T-helper 17 cell (primary cell): ENCODE measurements at places on chromosomes 1 and 21. TPM values are rescaled to one million over a fixed set of nuclear protein-coding genes. Genes with fewer than 3 reads are reported as not detected.

Gene ALPL
- total RNA-seq, result not detected

GRCh38 chr1:56797065-56797685, 22.0 kb downstream of the FYB2 start:
- no peaks in the 10 kb centered on the region for H3K36me3 ChIP-seq
- peaks cover 20% of the 10 kb centered on the region for H3K27me3 ChIP-seq
- H3K4me1 ChIP-seq, result no peaks in the 10 kb centered on the region
- no peak overlapping the region for H3K27ac ChIP-seq
- H3K4me3 ChIP-seq, result no peak overlapping the region

Gene CRYZ
- 8.5 TPM for total RNA-seq

Gene RHBDL2
- not detected for total RNA-seq

Gene SLC30A10
- not detected for total RNA-seq

Gene SLC30A2
- total RNA-seq, result not detected

Gene CLCA1
- total RNA-seq, result not detected

Gene OLFM3
- not detected for total RNA-seq

GRCh38 chr1:156262461-156263287, 14.8 kb upstream of the PAQR6 start:
- H3K36me3 ChIP-seq, result peaks cover 25% of the 10 kb centered on the region
- no peak for DNase-seq
- H3K4me3 ChIP-seq, result no peak overlapping the region
- peaks cover 11% of the 10 kb centered on the region for H3K4me1 ChIP-seq
- H3K27me3 ChIP-seq, result no peaks in the 10 kb centered on the region
- no peak overlapping the region for H3K27ac ChIP-seq

GRCh38 chr1:8663915-8664329, 153.5 kb downstream of the RERE start:
- no peaks in the 10 kb centered on the region for H3K36me3 ChIP-seq
- H3K27ac ChIP-seq, result no peak overlapping the region
- H3K27me3 ChIP-seq, result no peaks in the 10 kb centered on the region
- H3K4me3 ChIP-seq, result no peak overlapping the region
- DNase-seq, result no peak

DNA sequence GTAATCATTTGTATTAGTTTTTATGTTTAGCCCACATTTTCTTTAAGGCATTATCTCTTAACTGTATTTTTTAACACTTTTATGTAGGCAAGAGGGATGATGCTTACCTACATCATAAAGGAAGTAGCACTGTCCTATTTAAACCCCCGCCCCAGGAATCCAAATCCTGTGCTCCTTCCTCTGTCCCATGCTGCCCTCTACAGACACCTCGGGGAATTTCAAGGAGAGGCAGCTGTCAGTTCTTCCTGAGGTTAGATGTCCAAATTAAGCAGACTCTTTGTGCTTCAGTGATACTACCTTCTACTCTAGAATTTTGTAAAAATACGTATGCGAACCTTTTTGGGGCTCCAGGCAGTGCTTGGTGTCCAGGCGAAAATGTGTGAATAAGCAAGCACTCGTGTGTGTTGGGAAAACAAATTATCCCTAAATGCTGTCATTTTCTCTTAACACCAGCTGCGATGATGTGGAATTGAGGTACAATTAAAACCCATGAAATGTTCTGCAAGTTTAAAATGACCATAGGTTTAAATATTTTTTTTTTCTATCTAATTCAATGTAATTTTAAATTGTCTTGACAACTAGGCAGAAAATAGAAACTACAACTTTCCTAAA, 19.2 kb downstream of the CRCT1 start:
- H3K4me1 ChIP-seq, result no peaks in the 10 kb centered on the region
- peaks cover 68% of the 10 kb centered on the region for H3K27me3 ChIP-seq
- H3K4me3 ChIP-seq, result no peak overlapping the region

DNA sequence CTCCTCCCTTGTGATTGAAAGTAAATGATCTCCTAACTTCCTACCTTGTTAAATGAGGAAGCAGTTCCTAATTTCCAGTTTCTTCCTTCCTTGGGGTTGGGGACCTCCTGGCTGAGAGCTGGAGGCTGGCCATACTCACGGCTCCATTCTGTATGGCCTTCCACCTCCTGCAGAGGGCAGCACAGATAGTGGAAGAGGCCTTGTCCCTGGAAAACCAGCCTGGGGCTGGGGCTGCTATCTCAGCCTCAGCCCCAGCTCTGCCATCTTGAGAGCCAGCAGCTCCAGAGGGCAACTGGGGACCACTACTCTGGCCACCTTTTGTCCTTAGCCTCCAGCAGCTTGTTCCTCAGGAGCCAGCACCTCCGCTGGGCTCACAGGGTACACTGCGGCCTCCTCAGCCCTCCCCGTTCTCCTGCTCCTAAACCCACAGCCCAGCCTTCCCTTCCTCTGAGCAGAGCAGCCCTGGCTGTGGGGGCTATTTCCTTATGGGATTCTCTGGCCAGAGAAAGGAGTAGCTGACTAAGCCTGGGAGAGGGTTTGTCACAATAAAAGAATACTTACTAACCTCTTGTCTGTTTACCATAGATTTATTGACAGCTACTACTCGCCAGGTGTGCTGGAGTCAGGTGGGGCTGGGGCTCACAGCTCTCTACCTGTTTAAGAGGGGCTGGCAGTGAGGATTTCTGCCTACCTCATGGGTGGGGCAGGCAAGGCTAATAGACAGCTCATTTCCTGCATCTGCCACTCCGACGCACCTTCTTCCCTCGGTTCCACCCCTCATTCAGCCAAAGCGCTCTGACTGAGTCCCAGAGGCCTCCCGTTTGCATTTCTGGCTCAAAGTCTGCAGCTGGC, 6.3 kb downstream of the TMEM234 start:
- DNase-seq, result peak; percentile 36
- H3K27ac ChIP-seq, result peak overlapping the region; percentile 84
- H3K27me3 ChIP-seq, result no peaks in the 10 kb centered on the region
- H3K36me3 ChIP-seq, result no peaks in the 10 kb centered on the region
- no peak overlapping the region for H3K4me3 ChIP-seq

DNA sequence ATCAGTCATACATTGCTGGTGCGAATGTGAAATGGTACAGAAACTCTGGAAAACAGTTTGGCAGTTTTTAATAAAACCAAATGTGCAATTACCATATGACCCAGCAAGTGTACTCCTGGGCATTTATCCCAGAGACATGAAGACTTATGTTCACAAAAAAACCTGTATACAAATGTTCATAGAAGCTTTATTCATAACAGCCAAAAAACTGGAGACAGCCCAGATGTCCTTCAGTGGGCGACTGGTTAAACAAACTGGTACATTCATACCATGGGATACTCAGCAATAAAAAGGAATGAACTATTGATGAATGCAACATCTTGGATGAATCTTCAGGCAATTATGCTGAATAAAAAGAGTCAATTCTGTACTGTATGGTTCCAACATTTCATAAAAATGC, 97.8 kb downstream of the DTL start:
- peaks cover 2% of the 10 kb centered on the region for H3K4me1 ChIP-seq
- no peaks in the 10 kb centered on the region for H3K27me3 ChIP-seq
- no peak overlapping the region for H3K27ac ChIP-seq
- peaks cover 2% of the 10 kb centered on the region for H3K36me3 ChIP-seq
- DNase-seq, result no peak

DNA sequence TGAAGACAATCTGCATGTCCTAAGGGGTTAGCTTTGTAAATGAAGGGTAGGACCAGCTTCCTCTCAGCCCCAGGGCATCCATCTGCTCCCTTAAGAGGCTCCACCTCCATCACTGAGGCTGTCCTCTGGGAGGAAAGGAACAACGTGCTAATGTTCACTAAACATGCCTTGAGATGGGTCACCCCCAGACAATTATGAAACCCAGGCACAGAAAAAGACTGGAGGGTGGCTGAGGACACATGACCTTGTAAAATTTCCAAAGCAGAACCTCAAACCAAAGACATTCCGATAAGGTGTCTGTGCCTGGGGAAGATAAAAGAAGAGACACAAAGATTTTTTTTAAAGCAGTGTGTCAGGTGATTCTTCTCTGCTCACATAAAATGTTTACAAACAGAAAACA, 37.6 kb upstream of the ZNF124 start:
- H3K4me3 ChIP-seq, result peak overlapping the region; percentile 97
- H3K4me1 ChIP-seq, result peaks cover 49% of the 10 kb centered on the region
- no peaks in the 10 kb centered on the region for H3K27me3 ChIP-seq
- peak overlapping the region; percentile 80 for H3K27ac ChIP-seq
- peaks cover 4% of the 10 kb centered on the region for H3K36me3 ChIP-seq

GRCh38 chr1:164699815-164700491, 141.0 kb downstream of the PBX1 start:
- no peaks in the 10 kb centered on the region for H3K4me1 ChIP-seq
- no peak for DNase-seq
- H3K27ac ChIP-seq, result no peak overlapping the region

DNA sequence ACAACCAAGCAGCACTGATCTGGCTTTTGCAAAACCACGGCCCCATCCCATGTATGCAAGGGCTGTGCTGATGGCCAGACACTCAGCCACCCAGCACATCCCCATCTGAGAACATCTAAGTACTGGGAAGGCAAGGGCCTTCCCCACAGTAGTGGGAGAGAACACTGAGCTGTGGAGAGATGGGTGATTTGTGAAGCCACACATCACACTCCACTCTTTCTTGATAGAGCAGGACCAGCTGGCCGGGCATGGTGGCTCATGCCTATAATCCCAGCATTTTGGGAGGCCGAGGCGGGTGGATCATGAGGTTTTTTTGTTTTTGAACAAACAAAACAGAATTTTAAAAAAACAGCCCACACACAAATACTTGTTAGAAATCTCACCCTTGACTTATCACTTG, 28.2 kb upstream of the RXRG start:
- peaks cover 43% of the 10 kb centered on the region for H3K27me3 ChIP-seq
- H3K36me3 ChIP-seq, result peaks cover 6% of the 10 kb centered on the region
- H3K4me3 ChIP-seq, result no peak overlapping the region

- H3K4me3 ChIP-seq, result no peak overlapping the region
- no peak for DNase-seq
- no peaks in the 10 kb centered on the region for H3K4me1 ChIP-seq
- H3K27ac ChIP-seq, result no peak overlapping the region
- no peaks in the 10 kb centered on the region for H3K36me3 ChIP-seq
Observed at GRCh38 chr1:159532922-159533321, 2.9 kb downstream of the OR10J5 start.

GRCh38 chr1:23394684-23395083, 25.0 kb upstream of the ZNF436 start:
- H3K4me1 ChIP-seq, result peaks cover 3% of the 10 kb centered on the region
- peaks cover 3% of the 10 kb centered on the region for H3K36me3 ChIP-seq
- H3K4me3 ChIP-seq, result no peak overlapping the region
- DNase-seq, result no peak

Gene DNASE2B
- total RNA-seq, result not detected

Gene SPRR2E
- not detected for total RNA-seq

GRCh38 chr1:88956003-88956402, 36.4 kb downstream of the KYAT3 start:
- peaks cover 12% of the 10 kb centered on the region for H3K36me3 ChIP-seq
- no peaks in the 10 kb centered on the region for H3K27me3 ChIP-seq
- DNase-seq, result no peak
- H3K27ac ChIP-seq, result no peak overlapping the region
- H3K4me3 ChIP-seq, result no peak overlapping the region

Gene OR2L2
- 0.22 TPM for total RNA-seq

DNA sequence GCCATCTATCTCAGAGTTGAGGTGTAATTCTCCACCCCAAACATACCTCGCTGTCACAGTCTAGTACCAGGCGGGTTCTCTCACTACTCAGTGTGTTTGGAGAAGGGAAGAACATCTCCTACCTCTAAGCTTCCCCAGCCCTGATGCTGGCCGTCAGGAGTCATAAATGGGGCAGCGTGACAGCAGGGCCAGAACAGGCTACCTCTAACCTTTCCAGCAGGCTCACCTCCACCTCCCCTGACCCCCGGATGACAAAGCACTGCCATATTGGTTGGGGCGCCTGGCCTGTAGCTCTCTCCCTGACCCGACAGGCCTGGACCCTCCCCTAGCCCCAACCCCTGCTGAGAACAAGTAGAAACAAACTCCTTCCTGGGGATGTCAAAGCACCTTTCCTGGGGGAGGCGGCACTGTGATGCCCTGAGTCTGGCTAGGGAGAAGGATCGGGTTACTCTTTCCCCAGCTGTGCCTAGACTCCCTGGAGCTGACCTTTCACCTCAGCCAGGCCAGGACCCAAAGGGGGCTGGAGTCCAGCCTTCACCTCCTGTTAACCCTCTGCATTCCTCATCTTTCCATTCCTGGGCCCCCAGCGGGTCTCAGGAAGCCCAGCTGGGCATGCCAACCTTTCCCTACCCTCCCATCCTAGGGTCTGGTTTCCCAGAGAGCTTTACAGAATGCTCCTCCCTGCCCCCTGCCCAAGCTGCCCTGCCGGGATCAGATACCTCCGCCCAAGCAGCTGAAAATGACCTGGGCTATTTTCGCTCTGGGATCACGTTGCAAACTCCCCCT, 34.2 kb downstream of the AHDC1 start:
- H3K36me3 ChIP-seq, result peaks cover 2% of the 10 kb centered on the region
- DNase-seq, result no peak
- peaks cover 38% of the 10 kb centered on the region for H3K4me1 ChIP-seq

DNA sequence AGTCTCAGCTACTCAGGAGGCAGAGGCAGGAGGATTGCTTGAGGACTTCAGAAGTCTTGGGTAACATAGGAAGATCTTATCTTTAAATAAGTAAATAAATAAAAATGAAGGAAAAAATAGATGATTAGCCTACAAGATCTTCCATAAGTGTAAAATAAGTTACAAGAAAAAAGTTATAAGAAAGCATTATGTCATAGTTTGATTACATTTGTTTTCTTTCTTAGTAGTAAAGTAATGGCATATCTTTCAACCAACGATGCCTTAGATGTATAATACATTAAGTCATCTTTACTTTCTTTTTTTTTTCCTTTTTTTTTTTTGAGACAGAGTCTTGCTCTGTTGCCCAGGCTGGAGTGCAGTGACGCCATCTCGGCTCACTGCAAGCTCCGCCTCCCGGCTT, 46.5 kb downstream of the SNRPE start:
- DNase-seq, result no peak
- no peak overlapping the region for H3K4me3 ChIP-seq

Gene OR10J1
- not detected for total RNA-seq

- no peaks in the 10 kb centered on the region for H3K4me1 ChIP-seq
- no peak for DNase-seq
- no peaks in the 10 kb centered on the region for H3K36me3 ChIP-seq
- no peak overlapping the region for H3K4me3 ChIP-seq
Observed at GRCh38 chr1:164155347-164155746, 403.6 kb upstream of the PBX1 start.

DNA sequence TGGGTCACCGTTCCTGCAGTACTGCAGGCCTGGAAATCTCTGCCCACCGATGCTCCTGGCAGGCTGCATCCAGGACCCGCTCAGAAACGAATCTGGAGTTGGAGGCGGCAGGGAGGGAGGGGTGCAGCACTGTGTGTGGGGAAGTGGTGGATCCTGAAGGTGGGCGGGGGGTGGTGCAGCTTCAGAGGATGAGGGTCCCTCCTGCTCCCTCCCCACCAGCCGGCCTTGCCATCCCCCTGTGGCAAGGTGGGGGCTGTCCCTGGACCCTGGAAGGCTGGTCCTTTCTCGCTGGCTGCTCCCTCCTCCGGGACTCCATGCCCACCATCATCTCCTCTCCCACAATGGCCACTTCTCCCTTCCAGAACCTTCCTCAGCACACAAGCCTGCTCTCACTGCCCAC, 60.4 kb downstream of the B3GALT5 start:
- no peak overlapping the region for H3K4me3 ChIP-seq
- no peaks in the 10 kb centered on the region for H3K4me1 ChIP-seq
- DNase-seq, result no peak
- H3K27ac ChIP-seq, result no peak overlapping the region
- no peaks in the 10 kb centered on the region for H3K36me3 ChIP-seq
